ENCODE measurements at places on chromosomes 5 and 9.
A peak's percentile ranks its signal among the peaks of the same experiment; 100 is the strongest.

- no peak for DNase-seq
Measured at GRCh38 chr9:71383308-71383940, 262.0 kb upstream of the TRPM3 start.

GRCh38 chr9:121725008-121725775 is 73.8 kb downstream of the DAB2IP start:
- peak; percentile 70 for DNase-seq

DNA sequence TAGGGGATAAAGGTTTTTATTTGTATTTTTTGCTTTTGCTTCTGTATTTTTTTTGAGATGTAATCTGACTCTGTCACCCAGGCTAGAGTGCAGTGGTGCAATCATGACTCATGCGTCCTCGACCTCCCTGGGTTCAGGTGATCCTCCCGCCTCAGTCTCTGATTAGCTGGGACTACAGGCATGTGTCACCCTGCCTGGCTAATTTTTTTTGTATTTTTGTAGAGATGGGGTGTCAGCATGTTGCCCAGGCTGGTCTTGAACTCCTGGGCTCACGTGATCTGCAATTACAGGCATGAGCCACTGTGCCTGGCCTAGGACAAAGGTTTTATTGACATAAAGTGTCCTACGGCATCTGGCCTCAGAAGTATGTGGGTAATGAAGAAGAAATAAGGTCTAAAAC is 297.1 kb upstream of the C9orf72 start:
- DNase-seq, result no peak

DNA sequence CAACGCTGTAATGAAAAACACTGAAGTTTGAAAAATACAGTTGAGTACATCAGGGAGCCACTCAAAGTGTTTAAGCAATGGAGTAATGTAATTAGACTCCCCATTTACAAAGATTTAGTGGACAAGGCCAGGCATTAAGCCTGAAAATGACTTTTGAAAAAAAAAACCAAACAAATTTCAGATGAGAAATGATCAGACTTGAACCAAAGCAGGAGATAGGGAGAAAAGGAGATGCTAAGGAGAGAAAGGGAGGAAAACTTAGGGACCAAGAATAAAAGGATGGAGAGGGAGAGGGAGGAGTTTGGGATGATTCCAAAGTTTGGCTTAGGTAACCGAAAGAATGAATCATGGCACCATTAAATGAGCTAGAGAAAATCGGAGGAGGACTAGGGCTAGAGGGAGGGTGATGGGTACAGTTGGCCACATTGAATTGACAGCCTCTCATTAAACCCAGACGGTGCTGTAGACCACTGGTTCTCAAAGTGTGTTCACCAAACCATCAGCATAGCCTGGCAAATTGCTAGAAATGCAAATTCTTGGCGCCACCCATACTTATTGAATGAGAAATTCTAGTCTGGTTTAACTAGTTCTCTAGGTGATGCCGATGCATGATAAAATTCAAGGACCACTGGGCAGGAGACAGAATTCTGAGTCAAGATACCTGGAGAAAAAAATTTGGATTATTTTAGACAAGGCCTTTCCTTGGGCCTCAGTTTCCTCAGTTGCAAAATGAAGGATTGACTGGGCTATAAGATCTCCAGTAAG is 6.2 kb upstream of the CPEB4 start:
- DNase-seq, result no peak

DNA sequence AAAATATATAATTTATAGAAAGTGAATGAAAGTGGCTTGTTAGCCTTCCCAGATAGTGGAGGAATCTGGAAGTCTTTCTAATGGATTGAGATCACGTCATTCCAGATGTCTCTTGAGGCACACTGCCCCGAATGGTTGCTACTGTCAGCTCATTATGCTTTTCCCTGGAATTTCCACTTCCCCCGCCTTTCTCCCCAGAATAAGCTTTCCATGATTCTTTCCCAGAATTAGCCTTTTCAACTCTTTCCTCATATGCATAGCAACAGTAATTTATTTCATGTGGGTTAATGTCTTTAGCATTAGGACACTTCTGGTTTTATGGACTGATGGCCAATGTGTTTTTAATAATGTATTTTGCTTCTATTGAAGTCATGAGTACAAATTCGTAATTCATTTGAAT is 81.5 kb downstream of the PALM2AKAP2 start:
- no peak for DNase-seq

GRCh38 chr5:157107508-157107907 is 1.3 kb downstream of the HAVCR2 start:
- no peak for DNase-seq

GRCh38 chr5:141084487-141084989 is 9.9 kb upstream of the PCDHB2 start:
- DNase-seq, result no peak

DNA sequence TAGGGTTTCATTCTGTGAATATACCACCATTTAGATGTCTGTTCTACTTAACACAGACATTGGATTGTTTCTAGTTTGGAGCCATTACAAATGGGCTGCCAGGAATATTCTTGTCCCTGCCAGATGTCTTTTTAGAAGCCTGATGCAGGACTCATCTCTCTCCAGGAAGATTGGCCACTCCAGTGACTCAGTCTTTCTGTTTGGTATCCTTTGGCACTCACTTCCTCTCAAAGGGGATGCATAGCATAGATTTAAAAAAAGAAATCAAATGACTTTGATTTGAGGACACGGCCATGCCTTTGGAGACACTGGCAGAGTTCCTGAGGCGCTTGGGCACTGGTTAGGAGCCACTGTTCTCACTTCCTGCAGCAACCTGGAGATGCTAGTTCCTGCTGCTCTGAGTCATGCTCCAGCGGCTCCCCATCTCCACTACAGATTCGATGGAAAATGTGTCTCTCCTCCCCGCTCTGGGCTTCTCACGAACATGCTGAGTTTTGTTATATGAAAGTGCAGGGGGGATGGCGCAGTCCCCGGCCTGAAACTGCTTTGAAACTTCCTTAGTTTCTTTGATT is 3.5 kb upstream of the ZNF366 start:
- DNase-seq, result no peak
